A549 treated with GW870086 at 1 μM for 4 hours (cell line): ENCODE measurements at places on chromosomes 4 and X. TPM values are rescaled to one million over a fixed set of nuclear protein-coding genes. Genes with fewer than 3 reads are reported as not detected.

The CRMP1 gene
- 3.4 to 4.4 TPM (median 3.9 TPM) in 5 replicates for total RNA-seq

The RIPPLY1 gene
- total RNA-seq = 0.11 TPM in 1 of 5 replicates, not detected in the others

The SEC24B gene
- 15.1 to 21.9 TPM (median 19.7 TPM) in 5 replicates for total RNA-seq

The RAB28 gene
- 8.7 to 10.5 TPM (median 9.1 TPM) in 5 replicates for total RNA-seq

The HTR2C gene
- total RNA-seq = not detected in 5 replicates

The FAM47E gene
- total RNA-seq = 0.09 to 0.32 TPM (median 0.22 TPM) in 4 of 5 replicates, not detected in the other

The PAGE5 gene
- not detected in 5 replicates for total RNA-seq

The GBA3 gene
- total RNA-seq = not detected in 5 replicates

The GAGE1 gene
- not detected in 5 replicates for total RNA-seq

The TGIF2LX gene
- not detected in 5 replicates for total RNA-seq

The SCD5 gene
- total RNA-seq = 6.0 to 8.8 TPM (median 7.4 TPM) in 5 replicates

The PRSS12 gene
- total RNA-seq = 0.23 to 0.70 TPM (median 0.32 TPM) in 5 replicates

The STPG2 gene
- not detected in 5 replicates for total RNA-seq

The SHOX gene
- total RNA-seq = not detected in 5 replicates

The ADH1B gene
- not detected in 5 replicates for total RNA-seq

The MAGEB10 gene
- not detected in 5 replicates for total RNA-seq

The LAS1L gene
- 59.9 to 67.8 TPM (median 65.3 TPM) in 5 replicates for total RNA-seq
